ENCODE measurements at places on chromosomes 6 and 20.

- no peak for DNase-seq
These were observed 101.0 kb downstream of the CENPW start for GRCh38 chr6:126440923-126441322.

DNA sequence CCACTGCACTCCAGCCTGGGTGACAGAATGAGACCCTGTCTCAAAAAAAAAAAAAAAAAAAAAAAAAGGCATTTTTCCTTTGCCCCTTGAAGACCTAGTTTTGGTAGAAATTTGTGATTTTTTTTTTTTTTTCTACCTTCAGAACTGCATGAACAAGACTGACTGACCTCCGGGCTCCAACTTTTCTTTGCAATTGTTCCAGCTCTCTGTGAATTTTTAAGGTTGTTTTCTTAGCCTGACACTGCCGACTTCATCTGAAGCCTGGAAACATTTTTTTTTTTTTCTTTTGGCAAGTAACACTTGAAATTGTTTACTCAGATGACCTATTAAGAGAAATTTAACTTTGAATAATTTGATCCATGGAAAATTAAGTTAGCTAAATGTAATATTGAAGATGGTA is 73.0 kb downstream of the SLC24A3 start:
- no peak for DNase-seq

DNA sequence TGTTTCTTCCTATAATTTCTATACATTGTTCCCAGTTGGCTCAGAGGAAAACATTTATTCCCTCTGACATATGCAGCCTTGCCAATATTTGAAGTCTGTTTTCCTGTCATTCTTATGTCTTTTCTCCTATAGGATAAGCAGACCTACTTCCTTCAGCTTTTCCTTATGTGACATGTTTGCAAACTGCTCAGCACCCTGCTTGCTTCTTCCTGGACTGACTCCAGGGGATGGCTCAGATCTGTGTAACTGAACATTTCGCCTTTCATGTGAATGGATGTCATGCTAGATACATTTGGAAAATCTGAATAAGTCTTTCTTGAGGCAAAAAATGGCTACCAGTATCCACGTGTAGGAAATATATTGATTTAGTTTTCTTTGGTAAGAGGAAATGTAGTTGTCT is 113.2 kb downstream of the CARMIL1 start:
- DNase-seq = no peak

DNA sequence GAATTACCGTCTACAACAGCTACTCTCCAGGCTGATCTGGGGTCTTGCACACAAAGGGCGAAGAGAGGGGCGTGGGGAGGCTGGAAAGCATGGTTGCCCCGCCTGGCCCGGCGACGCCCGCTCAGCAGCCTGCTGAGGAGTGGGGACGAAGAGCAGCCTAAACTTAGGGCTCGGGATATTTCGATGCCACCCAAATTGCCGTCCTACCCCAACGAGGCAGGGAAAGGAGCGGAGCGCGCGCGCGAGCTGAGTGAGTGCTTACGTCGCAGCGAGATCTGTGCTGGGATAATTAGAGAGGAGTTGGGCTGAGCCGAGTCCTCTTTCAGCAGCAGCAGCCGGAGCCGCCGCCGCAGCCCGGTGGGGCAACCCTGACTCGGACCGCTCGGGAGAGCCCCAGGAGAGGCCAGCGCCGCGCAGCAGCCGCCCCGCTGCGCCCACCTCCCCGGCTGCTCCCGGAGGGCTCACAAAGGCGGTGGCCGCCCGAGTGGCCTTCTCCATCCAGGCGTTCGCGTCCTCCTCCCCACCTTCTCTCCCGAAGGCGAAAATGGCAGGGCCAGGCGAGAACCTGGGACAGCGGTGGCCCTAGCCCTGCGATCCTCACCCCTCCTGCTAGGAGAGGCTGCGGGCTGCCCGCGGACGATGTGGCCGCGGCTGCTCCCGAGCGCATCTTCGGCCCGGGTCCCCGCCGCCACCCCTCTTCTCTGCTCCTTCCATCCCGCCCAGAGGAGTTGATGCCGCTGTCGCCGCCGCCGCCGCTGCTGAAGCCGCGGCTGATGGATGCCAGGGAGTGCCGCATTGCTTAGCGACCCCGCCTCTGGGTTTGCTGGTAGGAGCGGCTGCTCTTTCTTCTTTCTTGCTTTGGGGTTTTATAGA is at the start of gene CLVS2:
CLVS2 (plus strand) TSS at position 315 of the 873 bp plus-strand sequence. CDS start 1,543 bp downstream, outside the sequence.
- DNase-seq = no peak

DNA sequence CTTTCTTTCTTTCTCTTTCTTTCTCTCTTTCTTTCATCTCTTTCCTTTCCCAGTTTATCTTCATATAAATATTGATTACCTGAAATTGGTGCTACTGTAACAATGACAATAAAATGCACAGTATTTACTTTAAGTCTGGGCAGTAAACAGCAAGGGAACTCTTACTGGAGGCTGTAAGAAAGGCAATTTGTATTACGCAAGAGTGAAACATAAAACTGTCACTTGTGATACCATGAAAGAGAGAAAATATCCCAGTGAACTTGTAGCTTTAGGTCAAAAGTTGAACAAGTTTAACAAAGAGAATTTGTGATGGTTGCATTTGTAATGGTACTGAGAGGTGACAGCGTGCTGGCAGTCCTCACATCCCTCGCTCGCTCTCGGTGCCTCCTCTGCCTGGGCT is 80.0 kb downstream of the EYS start:
- no peak for DNase-seq

GRCh38 chr6:121885399-121886152 is 450.1 kb downstream of the GJA1 start:
- DNase-seq = no peak

- DNase-seq = no peak
These were observed 182.5 kb downstream of the CDC5L start for GRCh38 chr6:44569931-44570385.

DNA sequence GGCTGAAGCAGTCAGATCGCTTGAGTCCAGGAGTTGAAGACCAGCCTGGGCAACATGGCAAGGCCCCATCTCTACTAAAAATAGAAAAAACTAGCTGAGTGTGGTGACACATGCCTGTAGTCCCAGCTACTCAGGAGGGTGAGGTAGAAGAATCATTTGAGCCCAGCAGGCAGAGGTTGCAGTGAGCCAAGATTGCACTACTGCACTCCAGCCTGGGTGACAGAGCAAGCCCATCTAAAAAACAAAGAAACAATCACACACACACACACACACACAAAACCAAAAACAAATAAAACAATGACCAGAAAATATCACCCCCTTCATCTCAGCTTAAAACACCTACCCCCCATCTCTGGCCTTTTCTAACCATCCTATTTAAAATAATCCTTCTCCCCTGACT is 68.0 kb downstream of the BTBD9 start:
- DNase-seq = no peak

DNA sequence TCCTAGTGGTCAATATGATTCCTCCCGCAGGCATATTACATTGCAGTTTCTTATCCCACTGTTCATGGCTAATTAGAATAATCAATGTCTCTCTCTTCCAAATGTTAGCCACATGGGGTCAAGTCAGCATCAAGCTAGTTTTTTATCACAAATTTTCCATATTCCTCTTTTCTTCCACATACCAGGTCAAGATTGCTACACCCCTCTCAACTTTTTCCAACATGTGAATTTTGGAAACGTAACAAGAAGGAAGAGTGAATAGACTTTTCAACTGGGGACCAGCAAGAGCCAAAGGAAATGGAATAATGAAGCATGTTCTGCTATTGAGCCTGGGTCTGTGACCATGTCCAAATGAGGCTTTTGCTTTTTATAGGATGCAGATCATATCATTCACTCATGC is 65.1 kb downstream of the SOD2 start:
- DNase-seq = no peak

GRCh38 chr6:42692137-42692911 is 30.1 kb downstream of the PRPH2 start:
- no peak for DNase-seq

DNA sequence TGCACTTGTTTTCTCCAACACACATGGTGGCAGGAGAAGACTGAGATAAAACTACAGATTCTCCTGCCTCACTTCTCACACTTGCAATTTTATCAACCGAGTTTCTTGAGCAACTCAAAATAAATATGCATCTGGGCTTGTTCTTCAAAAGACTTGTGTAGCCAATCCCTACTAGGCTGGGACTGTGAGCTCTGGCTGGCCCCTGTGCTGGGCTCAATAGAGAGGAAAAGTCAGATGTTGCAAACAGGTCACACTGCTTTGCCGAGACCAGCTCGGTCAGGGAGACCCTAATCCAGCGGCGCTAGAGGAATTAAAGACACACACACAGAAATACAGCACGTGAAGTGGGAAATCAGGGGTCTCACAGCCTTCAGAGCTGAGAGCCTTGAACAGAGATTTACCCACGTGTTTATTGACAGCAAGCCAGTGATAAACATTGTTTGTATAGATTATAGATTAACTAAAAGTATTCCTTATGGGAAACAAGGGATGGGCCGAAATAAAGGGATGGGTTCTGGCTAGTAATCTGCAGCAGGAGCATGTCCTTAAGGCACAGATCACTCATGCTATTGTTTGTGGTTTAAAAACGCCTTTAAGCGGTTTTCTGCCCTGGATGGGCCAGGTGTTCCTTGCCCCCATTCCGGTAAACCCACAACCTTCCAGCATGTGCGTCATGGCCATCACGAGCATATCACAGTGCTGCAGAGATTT is 32.7 kb downstream of the FAM50B start:
- DNase-seq = no peak

GRCh38 chr6:158041370-158041769 is 59.7 kb downstream of the SYNJ2 start:
- DNase-seq = no peak

DNA sequence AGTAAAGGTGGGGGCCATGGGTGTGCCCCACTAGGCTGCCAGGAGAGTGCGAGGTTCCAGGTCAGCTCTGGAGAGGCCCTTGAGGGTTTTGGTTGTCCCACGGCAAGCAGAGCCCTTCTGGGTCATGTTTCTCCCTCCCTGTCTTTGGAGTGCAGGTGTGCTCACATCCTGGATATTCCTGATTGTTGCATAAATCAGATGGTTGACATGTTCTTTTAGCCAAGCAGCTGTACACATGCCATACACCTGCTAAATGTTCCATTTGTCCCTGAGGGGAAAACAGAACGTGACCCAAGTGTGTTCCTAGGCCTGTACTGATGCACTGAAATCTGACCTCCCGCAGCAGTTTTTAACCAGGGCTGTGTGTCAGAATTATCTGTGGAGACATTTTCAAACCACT is 77.5 kb upstream of the BEND3 start:
- no peak for DNase-seq

DNA sequence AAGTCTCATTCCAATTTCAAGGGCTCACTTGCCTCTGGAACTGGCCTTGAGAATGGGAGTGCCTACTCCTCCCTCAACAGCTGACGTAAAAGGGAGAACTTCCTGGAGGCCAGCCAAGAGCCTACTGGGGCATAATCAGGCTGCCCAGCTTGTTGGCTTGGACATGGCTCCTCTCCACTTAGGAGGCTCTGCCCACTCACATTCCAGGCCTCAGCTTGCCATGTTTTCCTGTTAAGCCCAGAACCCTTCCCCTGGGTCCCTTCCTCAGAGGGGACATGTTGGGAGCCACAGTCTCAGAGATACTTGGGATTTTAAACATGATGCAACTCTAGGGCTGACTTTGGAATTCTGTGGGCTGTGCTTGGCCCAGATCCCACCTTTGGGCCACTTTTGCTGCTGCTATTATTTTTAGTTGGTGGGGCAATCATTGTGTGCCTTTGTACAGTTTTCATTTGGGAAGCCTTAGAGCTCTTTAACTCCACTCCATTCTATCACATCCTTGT is 31.5 kb upstream of the ADTRP start:
- no peak for DNase-seq

GRCh38 chr6:36386495-36387439 is 702 bp downstream of the ETV7 start:
- DNase-seq = no peak

DNA sequence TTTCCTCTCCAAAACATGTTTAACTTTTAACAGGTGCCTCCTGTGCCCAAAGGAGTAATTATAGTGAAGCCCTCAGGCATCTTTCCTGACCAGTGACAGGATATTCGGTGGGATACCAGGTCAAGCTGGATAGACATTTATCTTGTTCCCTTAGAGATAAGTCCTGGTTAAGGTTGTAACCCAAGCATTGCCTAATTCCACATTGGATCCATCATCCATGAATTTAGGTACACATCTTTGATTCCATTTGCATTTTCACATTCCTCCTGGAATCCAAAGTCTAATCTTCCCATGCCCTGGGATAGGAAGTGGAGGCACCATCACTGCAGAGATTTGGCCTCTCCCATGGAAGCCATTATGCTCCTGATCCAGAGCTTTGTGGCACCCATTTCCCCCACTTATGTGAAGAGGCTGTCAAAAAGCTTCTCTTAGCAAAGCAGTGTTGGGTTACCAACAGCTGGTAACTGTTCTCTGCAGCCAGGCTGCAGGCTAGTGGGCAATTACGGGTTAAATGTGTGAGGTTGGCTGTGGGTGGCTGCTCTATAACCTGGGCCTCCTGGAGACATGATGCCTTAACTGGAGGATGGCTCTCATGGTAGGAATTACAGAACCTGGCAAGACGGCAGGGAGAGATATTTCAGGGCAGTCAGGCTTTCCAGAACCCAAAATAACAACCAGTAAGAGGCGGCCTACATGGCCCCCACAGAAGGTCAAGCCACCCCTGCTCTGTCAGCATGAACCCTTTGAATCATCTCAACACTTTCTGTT is 96.9 kb upstream of the VGLL2 start:
- no peak for DNase-seq

GRCh38 chr6:131980791-131981623 is 29.8 kb upstream of the CCN2 start:
- DNase-seq = no peak

- DNase-seq = no peak
These were observed 135.8 kb downstream of the PXDC1 start for GRCh38 chr6:3615391-3616380.

- DNase-seq = no peak
These were observed 22.4 kb downstream of the SASH1 start for GRCh38 chr6:148365041-148365440.

GRCh38 chr6:153001767-153002612 is 519 bp downstream of the MTRF1L start:
- DNase-seq = no peak

DNA sequence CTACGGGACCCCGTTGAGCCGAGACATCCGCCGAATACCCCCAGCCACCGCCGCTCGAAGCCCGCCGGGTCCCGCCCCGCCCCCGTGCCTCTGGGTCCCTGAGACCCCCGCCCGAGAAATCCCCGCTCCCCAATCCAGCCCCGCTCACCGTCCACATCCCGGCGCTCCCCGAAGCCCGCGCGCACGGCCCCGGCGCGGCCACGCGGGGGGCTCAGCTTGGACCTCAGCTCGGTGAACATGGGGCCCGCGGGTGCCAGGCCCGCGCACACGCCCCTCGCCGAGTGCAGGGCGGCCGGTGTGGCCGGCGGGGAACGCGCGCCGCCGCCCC is 249 bp downstream of the SAMD10 start:
- no peak for DNase-seq

GRCh38 chr6:446418-447366 is 55.1 kb downstream of the IRF4 start:
- DNase-seq = peak; percentile 93

- no peak for DNase-seq
These were observed 56.3 kb downstream of the EDN3 start for GRCh38 chr20:59356662-59357165.

DNA sequence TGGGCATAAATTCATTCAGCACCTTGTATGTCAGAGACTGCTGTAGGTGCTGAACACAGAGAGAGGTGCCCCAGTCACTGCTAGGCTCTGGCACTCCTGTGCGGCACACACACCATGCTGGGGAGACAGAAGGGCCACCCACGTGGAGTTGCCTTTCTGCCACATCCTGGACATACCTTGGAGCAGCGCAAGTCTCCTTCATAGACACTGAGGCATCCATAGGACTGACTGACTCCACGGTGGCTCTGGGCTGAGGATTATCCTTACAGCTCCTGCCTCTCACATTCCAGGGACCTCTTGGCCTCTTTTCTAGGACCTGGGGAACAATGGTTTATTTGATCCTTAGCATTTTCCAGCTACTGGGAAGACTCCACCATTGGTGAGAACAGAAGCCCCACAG is 26.0 kb upstream of the SLC22A23 start:
- no peak for DNase-seq

Measured in stimulated activated CD4-positive, alpha-beta T cell treated with anti-CD3 and anti-CD28 coated beads, TNF-alpha, amount 100 ng/mL, for 4 hours (primary cell).